ENCODE measurements at places on chromosomes 2 and 18.

GRCh38 chr18:48797841-48798255 lies 152.9 kb downstream of the SMAD7 start:
- no peak for DNase-seq

GRCh38 chr2:188573453-188573852 lies 281.8 kb downstream of the GULP1 start:
- no peak for DNase-seq

GRCh38 chr2:168149986-168150385 lies 97.4 kb downstream of the STK39 start:
- no peak for DNase-seq

DNA sequence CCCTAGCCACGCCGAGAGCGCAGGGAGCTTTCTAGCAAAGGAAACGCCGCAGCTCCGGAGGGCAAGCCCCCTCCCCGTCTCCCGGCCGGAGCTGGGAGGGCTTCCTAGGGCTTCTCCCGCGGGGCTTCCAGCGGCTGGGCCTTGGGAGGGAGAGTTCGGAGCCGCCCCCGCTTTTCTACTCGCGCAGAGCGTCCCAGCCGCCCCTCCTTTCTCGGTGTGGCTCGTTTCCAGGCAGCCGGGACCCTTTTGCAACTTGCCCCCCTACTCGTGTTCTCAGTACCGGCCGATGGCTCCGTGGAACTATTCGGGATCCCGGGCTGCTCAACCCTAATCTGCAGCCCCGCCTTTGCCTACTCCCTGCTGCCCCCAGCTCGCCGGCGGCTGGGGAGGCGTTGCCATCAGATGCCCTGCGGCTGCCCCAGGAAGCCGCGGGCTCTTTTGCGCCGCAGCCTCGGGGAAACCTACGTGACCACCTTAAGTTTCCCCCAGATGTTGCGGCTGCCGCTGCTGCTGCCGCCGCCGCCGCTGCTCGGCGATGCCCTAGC lies 1.5 kb upstream of the NR4A2 start:
- peak; percentile 63 for DNase-seq

DNA sequence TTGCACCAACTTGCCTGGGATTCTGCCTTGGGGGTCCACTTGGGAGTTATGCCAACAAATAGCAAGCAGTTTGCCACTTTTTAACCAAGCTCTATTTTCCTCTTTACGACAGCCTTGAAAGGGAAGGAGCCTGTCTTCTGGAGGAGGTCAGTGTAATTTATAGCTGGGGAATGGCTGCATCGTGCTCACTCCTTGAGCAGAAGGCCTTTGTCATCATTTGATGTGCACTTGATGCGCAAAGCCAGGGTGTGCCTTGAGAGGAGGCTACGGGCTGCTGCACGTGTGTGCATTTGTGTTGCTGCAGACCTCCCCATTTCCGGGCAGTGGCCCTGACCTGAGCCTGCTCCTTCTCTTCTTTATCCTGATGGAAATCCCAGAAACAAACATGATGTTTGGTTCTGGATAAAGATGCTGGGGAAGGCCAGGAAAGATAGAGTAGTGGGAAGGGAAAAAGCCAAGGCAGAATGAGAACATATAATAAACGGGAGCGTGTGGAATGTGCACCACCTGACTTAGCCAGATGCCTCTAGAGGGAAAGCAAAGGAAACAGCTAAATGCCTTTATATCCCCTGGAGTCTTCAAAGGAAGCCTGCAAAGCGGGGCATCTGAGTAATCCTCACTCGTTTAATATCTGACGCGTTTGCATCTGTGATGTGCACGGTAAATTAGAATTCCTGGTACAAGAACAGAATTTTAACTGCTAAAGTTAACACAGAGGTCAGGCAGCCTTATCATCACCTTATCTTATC lies 68.3 kb upstream of the ZNF521 start:
- no peak for DNase-seq

DNA sequence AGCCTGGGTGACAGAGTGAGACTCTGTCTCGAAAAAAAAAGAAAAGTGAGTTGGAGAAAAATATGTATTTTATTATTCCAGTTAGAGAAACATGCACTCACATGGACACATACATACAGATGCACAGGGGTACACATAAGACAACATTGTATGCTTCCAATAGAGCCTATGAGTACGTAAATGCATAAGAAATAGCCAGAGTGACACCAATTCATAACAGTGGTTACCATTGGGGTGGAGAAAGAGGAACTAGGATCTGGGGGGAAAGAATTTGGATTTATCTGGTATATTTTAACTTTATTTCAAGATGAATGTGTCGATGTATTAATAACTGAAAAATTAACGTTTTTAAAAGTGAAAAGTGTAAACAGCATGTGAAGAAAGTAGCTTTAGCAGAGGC lies 16.1 kb downstream of the IL36A start:
- no peak for DNase-seq

GRCh38 chr2:224969095-224969494 lies 73.2 kb downstream of the DOCK10 start:
- no peak for DNase-seq

DNA sequence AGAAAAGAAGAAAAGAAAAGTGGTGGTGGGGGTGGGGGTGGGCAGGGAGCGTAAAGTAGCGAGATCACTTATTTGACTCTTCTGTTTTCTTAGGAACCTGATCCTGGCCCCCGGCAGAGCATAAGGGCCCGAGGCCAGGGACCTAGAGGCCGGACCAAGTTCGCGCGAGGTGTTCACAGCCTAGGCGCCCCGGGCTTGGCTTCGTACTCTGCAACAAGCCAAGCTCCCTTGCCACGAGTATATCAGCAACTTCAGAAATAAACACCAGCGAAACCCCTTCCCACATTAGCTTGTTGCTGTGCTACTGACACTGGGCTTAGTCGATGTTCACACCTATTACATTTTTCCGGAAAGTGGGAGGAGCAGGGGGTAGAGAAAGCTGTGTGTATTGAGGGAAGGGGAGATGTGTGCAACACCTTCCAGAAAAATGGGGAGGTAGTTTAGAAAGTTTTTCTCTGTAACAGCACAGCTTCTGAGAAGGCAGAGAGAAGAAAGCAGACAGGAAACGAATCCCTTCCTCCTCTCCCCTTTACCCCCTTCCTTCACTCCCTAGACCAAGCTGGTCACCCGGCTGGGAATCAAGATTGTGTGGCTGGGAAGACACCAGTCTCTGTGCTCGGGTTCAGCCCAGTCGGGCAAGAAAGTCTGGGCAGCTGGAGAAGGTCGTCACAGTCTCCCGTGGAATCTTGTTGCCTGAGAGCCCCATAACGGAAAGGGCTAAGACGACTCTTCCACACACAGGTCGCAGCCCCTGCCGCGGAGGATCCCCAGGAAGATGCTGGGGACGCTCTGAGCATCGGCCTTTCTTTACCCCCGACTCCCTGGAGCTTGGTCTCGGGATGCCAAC lies 12.0 kb upstream of the SATB2 start:
- no peak for DNase-seq

DNA sequence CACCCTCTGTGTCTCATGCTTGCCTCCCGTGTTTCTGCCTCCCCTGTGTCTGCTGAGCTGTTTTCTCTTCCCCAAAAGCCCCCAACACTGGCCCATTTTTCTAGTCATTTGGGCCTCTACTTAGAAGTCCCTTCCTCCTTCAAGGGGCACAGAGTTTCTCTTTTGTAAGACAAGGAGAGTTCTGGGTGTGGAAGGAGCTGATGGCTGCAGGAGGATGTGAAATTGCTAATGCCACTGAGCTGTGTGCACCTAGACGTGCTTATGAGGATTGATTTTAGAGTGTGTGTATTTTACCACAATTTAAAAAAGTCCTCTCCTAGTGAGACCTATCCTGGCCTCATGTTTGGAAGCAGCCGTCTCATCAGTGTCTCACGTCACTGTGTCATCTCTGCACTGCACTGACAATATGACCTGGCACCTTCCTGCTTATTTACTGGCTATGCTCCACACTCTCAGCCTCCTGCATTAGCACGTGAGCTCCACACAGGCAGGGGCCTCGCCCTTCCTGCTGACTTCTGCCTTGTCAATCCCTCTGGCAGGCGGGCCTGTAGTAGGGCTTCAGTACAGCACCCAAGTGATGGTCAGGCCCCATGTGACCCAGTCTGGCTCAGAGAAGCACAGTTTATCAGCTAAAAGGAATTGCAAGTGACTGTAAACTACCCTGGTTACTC lies 8.0 kb upstream of the MBP start:
- peak; percentile 46 for DNase-seq

- DNase-seq, result no peak
Measured at GRCh38 chr18:7482342-7482741, 84.8 kb upstream of the PTPRM start.

GRCh38 chr2:60868589-60869273 lies 12.6 kb upstream of the REL start:
- no peak for DNase-seq

- no peak for DNase-seq
Measured at GRCh38 chr2:142937347-142937746, 59.9 kb downstream of the KYNU start.

GRCh38 chr18:10727477-10727876 lies 201.7 kb downstream of the NAPG start:
- no peak for DNase-seq

DNA sequence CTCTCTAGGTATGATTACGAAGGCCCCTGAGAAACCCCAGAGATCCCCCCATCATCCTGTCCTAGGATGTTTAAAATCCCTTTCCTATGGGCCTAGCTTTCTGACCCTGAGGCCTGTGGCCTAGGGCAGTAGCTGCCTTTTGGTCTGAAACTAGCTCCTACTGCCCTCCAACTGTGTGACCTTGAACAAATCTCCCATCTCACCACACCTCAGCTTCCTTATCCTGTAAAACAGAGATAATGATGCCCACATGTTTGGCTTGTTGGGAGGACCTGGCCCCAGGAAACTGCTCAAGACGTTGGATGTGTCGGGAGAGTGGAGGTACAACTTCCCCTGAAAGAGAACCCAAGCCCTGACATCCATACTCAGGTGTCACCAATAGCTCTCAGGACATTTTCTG lies 213.2 kb downstream of the SMAD2 start:
- no peak for DNase-seq

GRCh38 chr2:174959787-174960186 lies 45.4 kb downstream of the CHN1 start:
- DNase-seq, result no peak

DNA sequence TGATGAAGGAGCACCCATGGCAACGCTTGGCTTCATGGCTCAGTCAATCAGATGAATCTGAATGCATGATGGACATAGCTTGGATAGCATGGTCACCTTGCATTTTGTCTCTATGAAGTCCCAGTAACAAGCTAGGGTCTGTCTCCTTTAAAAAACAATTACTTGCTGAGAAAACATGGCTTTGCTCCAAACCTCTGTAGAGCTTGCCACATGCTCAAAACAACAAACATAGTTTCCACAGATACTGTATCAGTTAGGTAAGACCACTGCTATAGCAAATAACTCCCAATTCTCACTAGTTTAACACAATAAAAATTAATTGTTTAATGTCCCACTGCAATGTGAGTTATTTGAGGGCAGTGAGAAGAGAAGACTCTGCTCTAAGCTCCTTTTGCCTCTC lies 401.0 kb downstream of the IRS1 start:
- DNase-seq, result no peak

DNA sequence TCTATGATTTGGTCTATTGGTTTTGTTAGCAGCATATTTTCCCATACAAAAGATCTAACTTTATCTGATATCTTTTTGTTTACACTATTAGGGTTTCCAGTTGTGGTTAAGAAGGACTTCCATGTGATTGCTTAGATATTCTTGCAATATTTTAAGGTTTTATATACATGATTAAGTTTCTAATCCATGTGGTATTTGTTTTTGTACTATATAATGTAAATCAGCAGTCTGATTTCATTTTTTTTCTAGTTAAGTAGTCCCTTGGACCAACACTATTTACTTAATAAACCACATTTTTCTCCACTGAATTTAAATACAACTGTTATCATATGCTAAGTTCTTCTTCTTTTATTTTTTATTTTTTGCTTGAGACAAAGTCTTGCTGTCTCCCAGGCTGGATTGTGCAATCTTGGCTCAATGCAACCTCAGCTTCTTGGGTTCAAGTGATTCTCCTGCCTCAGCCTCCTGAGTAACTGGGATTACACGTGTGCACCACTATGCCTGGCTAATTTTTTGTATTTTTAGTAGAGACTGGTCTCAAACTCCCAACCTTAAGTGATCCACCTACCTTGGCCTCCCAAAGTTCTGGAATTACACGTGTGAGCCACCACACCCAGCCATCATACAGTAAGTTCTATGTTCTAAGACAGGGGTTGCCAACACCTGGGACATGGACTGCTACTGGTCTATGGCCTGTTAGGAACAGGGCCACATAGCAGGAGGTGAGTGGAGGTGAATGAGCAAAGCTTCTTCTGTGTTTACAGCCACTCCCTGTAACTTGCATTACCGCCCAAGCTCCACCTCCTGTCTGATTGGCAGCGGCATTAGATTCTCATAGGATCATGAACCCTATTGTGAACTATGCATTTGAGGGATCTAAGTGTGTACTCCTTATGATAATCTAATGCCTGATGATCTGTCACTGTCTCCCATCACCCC lies 58.5 kb upstream of the RAB27B start:
- DNase-seq, result no peak

DNA sequence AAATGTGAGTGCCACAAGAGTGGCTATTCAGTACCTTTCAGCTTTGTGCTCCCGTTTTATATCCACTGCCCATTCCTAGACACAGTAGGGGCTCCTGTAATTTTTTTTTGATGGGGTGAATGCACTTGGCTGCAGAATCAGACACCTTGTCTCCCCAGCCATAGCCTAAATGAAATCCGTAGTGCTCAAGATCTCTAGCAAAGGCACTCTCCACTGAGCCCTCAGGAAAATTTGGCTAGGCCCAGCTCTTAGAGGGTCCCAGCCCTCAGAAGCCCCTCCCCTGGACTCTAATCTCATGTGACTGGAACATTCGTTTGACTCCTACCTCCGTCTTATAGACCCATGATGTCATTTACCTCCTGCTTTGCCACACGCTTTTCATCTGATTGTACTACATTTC lies 323.9 kb downstream of the SMAD2 start:
- no peak for DNase-seq

GRCh38 chr18:35623255-35623654 lies 41.7 kb downstream of the GALNT1 start:
- DNase-seq, result no peak

- no peak for DNase-seq
Measured at GRCh38 chr18:22467760-22468553, 50.2 kb upstream of the CTAGE1 start.

DNA sequence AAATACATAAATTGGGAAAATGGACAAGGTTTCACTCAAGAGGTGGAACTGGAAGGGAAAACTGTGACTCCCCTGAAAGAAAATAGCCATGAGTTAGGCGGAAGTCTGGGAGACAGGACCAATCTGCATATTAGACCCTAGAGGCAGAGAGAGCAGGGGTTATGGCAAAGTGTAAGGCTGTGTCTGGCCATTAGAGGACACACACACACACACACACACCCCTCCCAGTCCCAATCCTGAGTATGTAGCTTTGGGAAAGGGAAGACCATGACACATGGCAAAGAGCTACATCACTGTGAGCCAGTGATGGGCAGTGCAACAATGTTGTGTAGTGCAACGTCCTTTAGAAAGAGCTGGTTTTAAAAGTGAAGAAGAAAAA lies 479.9 kb upstream of the NXPH2 start:
- no peak for DNase-seq

- no peak for DNase-seq
Measured at GRCh38 chr2:234869969-234870368, 81.8 kb upstream of the SH3BP4 start.

Data from stimulated activated CD4-positive, alpha-beta T cell treated with anti-CD3 and anti-CD28 coated beads, Interleukin-2, amount 100 ng/mL, for 24 hours (primary cell).